Stomach (tissue), 19 donors: ENCODE measurements at places on chromosomes 11 and 22. TPM values are rescaled to one million over a fixed set of nuclear protein-coding genes. Genes with fewer than 3 reads are reported as not detected.
A peak's percentile ranks its signal among the peaks of the same experiment; 100 is the strongest.

DNA sequence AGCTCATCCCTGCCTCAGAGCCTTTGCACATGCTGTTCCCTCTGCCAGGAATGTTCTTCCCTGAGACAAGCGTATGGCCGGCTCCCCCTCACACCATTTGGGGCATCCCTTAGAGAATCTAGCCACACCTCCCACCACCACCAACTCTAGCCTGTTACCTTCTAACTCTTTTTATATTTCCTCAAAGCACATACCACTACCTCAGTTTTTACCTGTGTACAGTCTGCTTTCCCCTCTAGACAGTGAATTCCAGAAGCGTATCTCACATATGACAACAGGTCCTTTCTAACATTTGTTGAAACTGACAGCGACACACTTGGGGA lies 75.1 kb upstream of the ARFGAP3 start:
- H3K27ac ChIP-seq: peak overlapping the region; percentile 19
- H3K4me1 ChIP-seq: peaks cover 99% of the 10 kb centered on the region
- no peaks in the 10 kb centered on the region for H3K27me3 ChIP-seq
- H3K36me3 ChIP-seq: no peaks in the 10 kb centered on the region
- no peak for DNase-seq

DNA sequence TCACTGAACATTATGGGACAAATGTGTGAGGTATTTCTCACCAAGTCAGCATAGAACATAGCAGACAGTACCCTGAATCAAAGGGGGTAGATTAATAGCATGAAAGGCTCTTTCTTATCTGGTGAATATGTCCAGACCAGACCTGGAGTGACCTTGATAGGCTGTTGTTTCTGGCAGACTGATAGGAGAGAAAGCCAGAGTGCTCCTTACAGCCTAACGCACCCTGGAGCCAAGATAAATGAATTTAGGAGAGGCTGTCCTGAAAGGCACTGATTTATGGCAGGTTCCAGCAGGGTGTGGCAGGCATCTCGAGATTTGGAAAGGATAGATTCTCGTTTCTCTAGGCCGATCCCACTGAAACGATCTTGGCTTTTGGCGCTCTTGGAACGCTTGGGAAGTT lies 204.6 kb downstream of the DBX1 start:
- no peaks in the 10 kb centered on the region for H3K36me3 ChIP-seq
- DNase-seq: no peak
- H3K27ac ChIP-seq: no peak overlapping the region

DNA sequence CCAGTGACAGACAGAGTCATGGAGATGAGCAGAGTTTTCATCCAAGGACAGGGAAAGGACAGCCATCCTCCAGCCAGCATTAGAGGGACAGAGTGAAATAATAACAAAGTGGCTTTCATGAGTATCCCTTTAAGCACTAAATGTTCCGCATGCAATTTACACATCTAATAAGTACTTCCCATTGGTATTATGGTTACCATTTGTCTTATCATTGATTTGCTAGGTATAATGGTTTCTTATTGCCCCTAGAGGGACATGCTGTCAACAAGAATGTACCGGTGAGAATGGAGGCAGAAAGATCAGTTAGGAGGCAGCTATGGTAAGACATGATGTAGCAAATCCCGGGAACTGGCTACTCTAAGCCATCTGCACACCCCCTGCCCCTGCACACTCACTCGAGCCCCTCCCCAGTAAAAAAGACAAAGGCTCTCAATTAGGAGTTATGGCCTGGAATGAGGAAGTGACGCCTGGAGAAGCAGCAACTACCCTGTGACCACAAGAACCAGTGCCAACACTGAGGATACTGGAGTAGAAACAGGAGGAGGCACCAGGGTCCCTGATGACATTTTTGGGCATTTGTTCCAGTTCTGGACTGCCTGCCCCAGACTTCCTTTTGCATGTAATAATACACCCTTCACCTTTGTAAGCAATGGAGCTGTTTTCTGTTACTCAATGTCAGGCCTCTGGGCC lies 30.2 kb upstream of the HMGXB4 start:
- H3K27me3 ChIP-seq: no peaks in the 10 kb centered on the region
- no peak for DNase-seq
- H3K36me3 ChIP-seq: no peaks in the 10 kb centered on the region
- no peaks in the 10 kb centered on the region for H3K4me1 ChIP-seq

Gene MFRP
- not detected for total RNA-seq

- peak overlapping the region; percentile 93 for H3K4me3 ChIP-seq
- no peaks in the 10 kb centered on the region for H3K27me3 ChIP-seq
- peak; percentile 28 for DNase-seq
- H3K27ac ChIP-seq: peak overlapping the region; percentile 85
- peaks cover 29% of the 10 kb centered on the region for H3K4me1 ChIP-seq
- peaks cover 19% of the 10 kb centered on the region for H3K36me3 ChIP-seq
Measured at GRCh38 chr22:29765905-29766631, 739 bp downstream of the ZMAT5 start.

DNA sequence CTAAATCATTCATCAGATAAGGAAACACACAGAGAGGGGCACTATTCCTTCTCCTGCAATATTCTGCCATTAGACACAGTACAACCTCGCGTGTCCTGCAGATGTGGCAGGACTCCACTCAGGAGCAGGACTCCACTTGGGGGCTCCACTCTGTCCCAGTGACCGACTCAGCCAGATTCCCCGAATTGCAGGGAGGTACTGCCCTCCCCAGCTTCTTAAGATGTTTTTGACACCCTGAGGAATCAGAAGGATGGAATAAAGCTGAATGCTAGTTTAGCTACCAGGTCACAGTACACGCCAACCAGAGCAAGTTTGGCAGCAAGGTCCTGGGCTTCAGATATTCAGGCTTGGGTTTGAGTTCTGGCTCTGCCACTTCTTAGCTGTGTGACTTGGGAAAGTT lies 99.3 kb upstream of the USP47 start:
- H3K4me1 ChIP-seq: no peaks in the 10 kb centered on the region
- DNase-seq: no peak
- no peak overlapping the region for H3K4me3 ChIP-seq
- no peaks in the 10 kb centered on the region for H3K27me3 ChIP-seq

- H3K36me3 ChIP-seq: no peaks in the 10 kb centered on the region
- no peak overlapping the region for H3K4me3 ChIP-seq
- H3K4me1 ChIP-seq: peaks cover 3% of the 10 kb centered on the region
- no peak overlapping the region for H3K27ac ChIP-seq
- H3K27me3 ChIP-seq: no peaks in the 10 kb centered on the region
Measured at GRCh38 chr11:115581871-115582639, 77.8 kb upstream of the CADM1 start.

- H3K36me3 ChIP-seq: no peaks in the 10 kb centered on the region
- peak overlapping the region; percentile 96 for H3K27ac ChIP-seq
- no peaks in the 10 kb centered on the region for H3K27me3 ChIP-seq
- peaks cover 51% of the 10 kb centered on the region for H3K4me1 ChIP-seq
- H3K4me3 ChIP-seq: peak overlapping the region; percentile 97
- DNase-seq: no peak
Measured at GRCh38 chr11:70397336-70397982, 870 bp upstream of the CTTN start.

GRCh38 chr11:70834277-70834940 lies 418.0 kb downstream of the SHANK2 start:
- no peaks in the 10 kb centered on the region for H3K27me3 ChIP-seq
- no peaks in the 10 kb centered on the region for H3K36me3 ChIP-seq
- DNase-seq: no peak
- no peak overlapping the region for H3K4me3 ChIP-seq
- H3K4me1 ChIP-seq: no peaks in the 10 kb centered on the region

Gene OSM
- not detected for total RNA-seq

Gene PRDM11
- total RNA-seq: 4.5 TPM

DNA sequence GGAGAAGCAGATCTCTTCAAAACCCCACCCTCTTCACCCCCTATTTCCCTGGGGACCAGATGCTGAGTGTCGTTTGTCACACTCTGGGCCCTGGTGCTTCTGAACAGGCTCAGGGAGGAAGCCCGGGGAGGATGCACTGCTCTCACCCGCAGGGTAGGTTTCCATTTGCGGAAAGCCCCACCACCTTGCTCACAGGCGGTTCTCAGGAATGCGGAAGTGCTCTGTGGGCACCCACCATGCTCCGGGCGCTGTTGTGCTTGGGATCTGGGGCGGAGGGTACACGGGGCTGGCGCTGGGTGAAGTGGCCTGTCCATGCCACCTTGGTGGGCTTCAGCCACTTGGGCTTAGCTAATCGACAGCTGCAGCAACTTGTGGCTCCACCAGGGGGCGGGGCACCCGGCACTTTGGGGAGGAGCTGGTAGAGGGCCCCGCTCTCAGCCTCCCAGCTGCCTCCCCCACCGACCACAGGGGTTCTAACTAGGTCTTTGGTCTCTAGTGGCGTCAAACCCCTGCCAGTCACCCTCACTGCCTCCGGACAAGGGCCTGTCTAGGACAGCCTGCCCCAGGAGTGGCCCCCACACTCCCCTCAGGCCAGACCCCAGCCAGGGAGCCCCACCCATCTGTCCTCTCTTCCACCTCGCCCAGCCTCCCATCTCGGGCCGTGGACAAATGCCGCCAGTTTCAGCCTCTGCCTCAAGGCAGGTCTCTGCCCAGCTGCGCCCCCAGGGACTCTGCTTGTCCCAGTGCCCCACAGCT lies 7.4 kb downstream of the NDUFV1 start:
- peaks cover 39% of the 10 kb centered on the region for H3K36me3 ChIP-seq
- H3K4me1 ChIP-seq: peaks cover 28% of the 10 kb centered on the region
- H3K27ac ChIP-seq: peak overlapping the region; percentile 69
- no peaks in the 10 kb centered on the region for H3K27me3 ChIP-seq
- DNase-seq: peak; percentile 71

Gene ASRGL1
- 68.1 TPM for total RNA-seq

Gene XKR3
- not detected for total RNA-seq

DNA sequence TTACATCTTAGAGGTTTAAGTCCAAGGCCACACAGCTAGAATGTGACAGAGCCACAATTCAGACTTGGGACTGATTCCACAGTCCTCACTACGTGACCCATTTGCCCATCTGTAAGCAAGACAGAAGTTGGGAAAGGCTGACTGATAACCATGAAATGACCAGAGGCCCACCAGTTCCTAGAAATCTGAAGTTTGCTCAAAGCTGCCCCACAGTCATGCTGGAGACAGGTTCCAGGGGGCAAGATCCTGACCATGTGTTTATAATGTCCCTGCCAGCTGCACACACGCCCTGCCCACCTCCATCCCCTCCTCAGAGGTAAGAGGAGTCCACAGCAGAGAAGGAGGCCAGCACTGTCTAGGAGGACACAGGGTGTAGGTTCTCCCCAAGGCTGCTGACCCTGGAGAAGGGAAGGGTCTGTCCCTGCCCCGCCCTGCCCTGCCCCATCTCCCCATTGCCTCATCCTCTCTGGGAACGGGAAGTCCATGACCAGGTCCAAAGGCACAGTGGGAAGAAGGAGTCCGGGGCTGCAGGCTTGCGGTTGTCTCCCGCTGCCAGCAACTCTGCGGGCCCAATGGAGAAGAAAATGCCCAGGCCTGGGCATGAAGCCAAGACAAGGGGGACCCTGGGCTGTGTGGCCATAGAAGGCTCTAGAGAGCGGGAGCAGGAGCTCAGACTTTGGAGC lies 11.9 kb upstream of the OAF start:
- DNase-seq: peak; percentile 47
- H3K36me3 ChIP-seq: no peaks in the 10 kb centered on the region
- H3K27me3 ChIP-seq: no peaks in the 10 kb centered on the region
- H3K4me3 ChIP-seq: no peak overlapping the region
- H3K27ac ChIP-seq: no peak overlapping the region
- peaks cover 6% of the 10 kb centered on the region for H3K4me1 ChIP-seq

Gene FOLH1
- not detected for total RNA-seq

GRCh38 chr22:31603081-31603525 lies 58.9 kb downstream of the PISD start:
- H3K36me3 ChIP-seq: peaks cover 5% of the 10 kb centered on the region
- no peak for DNase-seq
- no peaks in the 10 kb centered on the region for H3K27me3 ChIP-seq
- H3K4me3 ChIP-seq: no peak overlapping the region
- no peaks in the 10 kb centered on the region for H3K4me1 ChIP-seq

DNA sequence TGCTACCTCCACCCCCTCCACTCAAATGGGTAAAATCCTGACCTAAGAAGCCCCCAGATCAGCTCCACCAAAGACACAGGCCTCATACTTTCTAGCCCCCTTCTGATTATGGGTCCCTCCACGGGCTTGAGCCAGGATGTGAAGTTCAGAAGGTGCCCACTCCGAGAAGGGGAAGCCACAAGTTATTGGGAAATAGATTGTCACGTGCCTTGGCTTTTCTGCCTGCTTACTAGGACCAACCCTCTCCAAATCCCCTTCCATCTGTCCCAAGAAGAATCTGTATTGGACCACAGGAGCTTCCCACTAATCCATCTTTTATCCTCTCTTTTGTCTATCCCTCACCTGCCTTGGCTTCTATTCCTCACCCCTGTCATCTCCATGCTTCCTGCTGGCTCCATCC lies 3.0 kb upstream of the NRGN start:
- no peaks in the 10 kb centered on the region for H3K27me3 ChIP-seq
- no peaks in the 10 kb centered on the region for H3K36me3 ChIP-seq
- H3K27ac ChIP-seq: no peak overlapping the region
- H3K4me3 ChIP-seq: no peak overlapping the region

Gene FLRT1
- total RNA-seq: not detected

Gene MS4A14
- total RNA-seq: 4.1 TPM

Gene LDLRAD3
- 22.8 TPM for total RNA-seq

GRCh38 chr11:119856681-119857485 lies 127.9 kb upstream of the NECTIN1 start:
- DNase-seq: no peak
- H3K27me3 ChIP-seq: no peaks in the 10 kb centered on the region
- no peak overlapping the region for H3K27ac ChIP-seq
- H3K4me3 ChIP-seq: no peak overlapping the region

Gene DSCAML1
- total RNA-seq: 1.1 TPM
